ENCODE measurements at places on chromosomes 4 and X. TPM values are rescaled to one million over a fixed set of nuclear protein-coding genes. Genes with fewer than 3 reads are reported as not detected.

Gene RHOXF2B
- not detected for total RNA-seq

Gene CSAG1
- total RNA-seq: not detected

Gene WWC2
- total RNA-seq: 0.20 TPM

Gene MAGED4
- total RNA-seq: 0.49 TPM

Gene CCDC110
- not detected for total RNA-seq

Gene PDZD4
- total RNA-seq: 4.9 TPM

Gene GABRG1
- total RNA-seq: not detected

Gene PDE5A
- total RNA-seq: 4.9 TPM

DNA sequence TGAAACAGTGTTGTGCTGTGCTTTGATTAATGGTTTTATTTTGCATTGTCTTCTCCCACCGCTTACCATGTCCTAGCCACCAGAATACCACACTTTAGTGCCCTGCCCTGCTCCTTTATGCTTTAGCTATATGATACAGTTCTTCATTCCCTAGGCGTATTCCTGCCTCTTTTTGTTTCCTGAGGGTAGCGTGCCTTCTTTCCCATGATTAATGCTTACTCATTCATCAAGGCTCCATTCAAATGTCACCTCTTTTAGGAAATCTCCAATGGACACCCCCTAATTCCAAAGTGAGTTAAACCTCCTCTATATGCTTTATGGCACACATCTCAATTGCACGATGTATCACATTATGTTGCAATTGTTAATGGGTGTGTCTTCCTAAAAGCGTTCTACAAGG, 46.3 kb downstream of the SPANXD start:
- DNase-seq: no peak
- no peaks in the 10 kb centered on the region for H3K4me1 ChIP-seq
- no peak overlapping the region for H3K4me3 ChIP-seq
- H3K27me3 ChIP-seq: no peaks in the 10 kb centered on the region
- no peak overlapping the region for H3K27ac ChIP-seq

DNA sequence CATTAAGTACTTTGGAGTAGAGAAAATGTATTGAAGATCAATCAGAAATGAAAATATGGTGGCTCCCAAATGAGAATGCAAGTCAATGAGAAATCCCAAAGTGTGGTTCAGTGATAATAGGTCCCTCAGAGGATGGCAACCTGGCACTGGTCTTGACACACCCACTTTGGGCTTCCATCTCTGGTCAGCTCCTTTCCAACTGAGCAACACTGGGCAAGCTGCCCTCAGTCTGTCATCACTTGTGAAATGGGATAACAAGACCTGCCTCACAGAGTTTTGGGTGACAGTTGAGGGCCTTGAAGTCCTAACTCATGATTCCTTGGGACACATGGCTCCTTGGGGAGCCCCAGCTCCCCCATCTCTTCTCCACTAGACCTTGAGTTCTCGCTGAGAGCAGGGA, 29.0 kb upstream of the MAMLD1 start:
- no peak overlapping the region for H3K4me3 ChIP-seq
- H3K4me1 ChIP-seq: no peaks in the 10 kb centered on the region
- DNase-seq: no peak
- H3K27ac ChIP-seq: no peak overlapping the region

- H3K4me1 ChIP-seq: no peaks in the 10 kb centered on the region
- no peak for DNase-seq
- H3K4me3 ChIP-seq: no peak overlapping the region
- H3K27me3 ChIP-seq: peaks cover 4% of the 10 kb centered on the region
Measured at GRCh38 chr4:55125763-55126541, 557 bp upstream of the KDR start.

DNA sequence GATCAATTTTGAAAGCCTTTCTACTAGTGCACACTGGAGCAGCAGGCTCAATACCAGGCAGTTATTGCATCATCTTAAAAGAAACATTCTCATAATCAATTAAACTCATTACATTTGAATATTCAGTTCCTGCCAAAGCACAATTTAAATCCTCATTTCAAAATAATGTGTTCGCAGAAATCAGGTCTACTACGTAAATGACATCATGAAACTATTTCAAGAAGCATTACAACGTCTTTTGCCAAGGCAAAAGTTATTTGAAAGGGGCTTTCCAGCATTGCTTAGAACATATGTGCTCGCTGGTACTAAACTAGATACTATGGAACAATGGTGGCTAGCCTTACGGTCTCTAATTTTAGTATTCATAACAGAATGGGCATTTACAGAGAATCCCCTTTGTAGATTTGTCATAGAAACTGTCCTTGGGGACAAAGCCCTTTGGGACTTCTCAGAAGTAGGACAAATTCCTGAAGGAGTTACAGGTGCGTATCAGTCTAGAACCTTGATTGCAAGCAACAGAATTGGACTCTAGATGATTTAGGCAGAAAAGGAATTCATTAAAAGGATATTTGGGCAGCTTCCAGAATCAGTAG, 27.6 kb upstream of the HUWE1 start:
- peak overlapping the region; percentile 90 for H3K27ac ChIP-seq
- peaks cover 55% of the 10 kb centered on the region for H3K4me1 ChIP-seq
- H3K36me3 ChIP-seq: no peaks in the 10 kb centered on the region
- H3K27me3 ChIP-seq: no peaks in the 10 kb centered on the region
- DNase-seq: peak; percentile 65
- H3K4me3 ChIP-seq: peak overlapping the region; percentile 83

DNA sequence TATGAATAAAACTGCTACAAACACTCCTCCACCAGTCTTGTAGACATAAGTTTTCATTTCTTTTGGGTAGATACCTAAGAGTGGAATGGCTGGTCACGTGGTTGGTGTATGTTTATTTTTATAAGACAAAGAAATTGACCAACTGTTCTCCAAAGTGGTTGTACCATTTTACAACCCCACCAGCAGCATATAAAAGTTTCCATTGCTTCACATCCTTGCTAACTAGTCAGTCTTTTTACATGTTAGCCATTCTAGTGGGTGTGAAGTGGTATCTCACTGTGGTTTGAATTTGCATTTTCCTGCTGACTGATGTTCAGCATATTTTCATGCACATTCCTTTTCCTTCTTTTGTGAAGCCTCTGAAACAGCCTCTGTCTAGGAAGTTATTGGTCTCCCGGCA, 76.2 kb upstream of the ADGRG2 start:
- no peaks in the 10 kb centered on the region for H3K36me3 ChIP-seq
- H3K27ac ChIP-seq: no peak overlapping the region
- H3K4me3 ChIP-seq: no peak overlapping the region
- no peaks in the 10 kb centered on the region for H3K4me1 ChIP-seq
- H3K27me3 ChIP-seq: no peaks in the 10 kb centered on the region
- DNase-seq: no peak

DNA sequence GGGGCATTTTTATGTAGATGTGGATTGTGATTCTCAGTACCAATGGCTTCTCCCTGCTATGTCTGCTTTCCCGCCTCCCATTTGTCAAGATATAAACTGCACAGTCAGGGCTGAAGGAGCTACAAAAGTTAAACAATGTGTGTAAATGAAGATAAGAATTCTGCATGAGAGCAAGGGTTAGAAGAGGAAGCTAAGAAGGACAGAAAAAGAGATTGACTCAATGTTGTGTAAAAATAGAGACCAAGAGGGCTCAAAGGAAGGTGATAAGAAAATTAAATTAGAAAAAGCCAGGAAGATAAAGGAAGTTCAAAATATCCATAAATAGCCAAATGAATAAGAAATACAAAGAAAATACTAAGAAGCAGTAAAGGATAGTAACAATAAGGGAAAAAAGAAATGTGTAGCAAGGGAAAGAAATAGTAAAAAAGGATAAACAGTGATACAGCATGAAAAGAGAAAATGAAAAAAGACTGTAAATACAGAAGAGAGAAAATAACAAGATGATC, 82.5 kb downstream of the AMELX start:
- DNase-seq: no peak
- H3K4me1 ChIP-seq: no peaks in the 10 kb centered on the region
- H3K27me3 ChIP-seq: no peaks in the 10 kb centered on the region
- H3K27ac ChIP-seq: no peak overlapping the region
- no peak overlapping the region for H3K4me3 ChIP-seq
- H3K36me3 ChIP-seq: no peaks in the 10 kb centered on the region

GRCh38 chr4:71932941-71933340, 98.9 kb upstream of the NPFFR2 start:
- H3K27ac ChIP-seq: no peak overlapping the region
- no peak for DNase-seq
- H3K4me3 ChIP-seq: no peak overlapping the region

DNA sequence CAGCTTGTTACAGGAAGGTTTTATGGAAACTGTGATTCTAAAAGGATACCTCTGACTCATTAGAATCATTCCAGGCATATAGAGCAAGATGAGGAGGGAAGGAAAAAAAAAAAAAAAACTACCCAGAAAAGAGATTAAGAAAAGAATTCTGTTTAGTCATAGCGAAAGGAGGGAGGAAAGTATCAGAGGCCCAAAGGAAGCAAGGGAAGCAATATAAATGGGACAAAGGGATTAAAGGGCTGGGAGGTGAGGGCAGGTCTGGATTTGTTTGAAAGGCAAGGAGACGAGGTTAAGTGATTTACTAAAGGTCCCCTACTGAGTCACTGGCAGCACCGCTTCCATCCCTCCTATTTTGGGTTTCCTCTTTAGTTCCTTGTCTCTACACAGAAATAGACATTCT, 88.6 kb upstream of the IL1RAPL1 start:
- H3K36me3 ChIP-seq: no peaks in the 10 kb centered on the region
- no peak overlapping the region for H3K27ac ChIP-seq
- H3K4me3 ChIP-seq: no peak overlapping the region
- H3K27me3 ChIP-seq: no peaks in the 10 kb centered on the region

- H3K4me1 ChIP-seq: no peaks in the 10 kb centered on the region
- H3K4me3 ChIP-seq: no peak overlapping the region
- no peak for DNase-seq
- no peaks in the 10 kb centered on the region for H3K27me3 ChIP-seq
Measured at GRCh38 chr4:186283311-186283710, 17.3 kb downstream of the F11 start.

DNA sequence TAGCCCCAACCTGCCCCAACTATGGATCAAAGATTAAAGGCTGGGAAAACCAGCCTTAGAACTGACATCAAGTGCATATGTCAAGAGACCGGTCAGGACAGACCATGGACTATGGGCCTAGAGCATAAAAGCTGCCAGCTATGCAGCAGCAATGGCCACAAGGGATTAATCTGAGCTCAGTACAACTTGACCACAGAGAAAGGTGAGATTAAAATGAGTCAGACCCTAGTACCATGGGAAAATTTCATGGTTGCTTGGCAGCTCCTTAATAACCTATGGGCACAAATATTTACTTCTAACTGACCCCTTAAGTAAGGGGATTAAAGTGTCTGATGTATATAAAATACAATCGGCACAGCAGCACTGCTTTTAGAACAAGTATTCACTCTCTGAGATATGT, 54.4 kb downstream of the CBR4 start:
- H3K36me3 ChIP-seq: no peaks in the 10 kb centered on the region
- no peaks in the 10 kb centered on the region for H3K4me1 ChIP-seq
- DNase-seq: no peak
- H3K27me3 ChIP-seq: no peaks in the 10 kb centered on the region
- no peak overlapping the region for H3K4me3 ChIP-seq

GRCh38 chrX:20244931-20245330, 21.8 kb downstream of the RPS6KA3 start:
- H3K27ac ChIP-seq: no peak overlapping the region
- H3K27me3 ChIP-seq: no peaks in the 10 kb centered on the region
- H3K4me1 ChIP-seq: peaks cover 8% of the 10 kb centered on the region
- DNase-seq: no peak

GRCh38 chr4:104868533-104868932, 278.1 kb upstream of the TET2 start:
- DNase-seq: no peak
- H3K27ac ChIP-seq: no peak overlapping the region
- no peaks in the 10 kb centered on the region for H3K4me1 ChIP-seq
- no peak overlapping the region for H3K4me3 ChIP-seq
- no peaks in the 10 kb centered on the region for H3K36me3 ChIP-seq
- H3K27me3 ChIP-seq: no peaks in the 10 kb centered on the region

- no peak overlapping the region for H3K27ac ChIP-seq
- no peaks in the 10 kb centered on the region for H3K27me3 ChIP-seq
- no peak overlapping the region for H3K4me3 ChIP-seq
- H3K4me1 ChIP-seq: peaks cover 11% of the 10 kb centered on the region
- DNase-seq: no peak
Measured at GRCh38 chrX:63747331-63747730, 37.7 kb downstream of the ARHGEF9 start.

DNA sequence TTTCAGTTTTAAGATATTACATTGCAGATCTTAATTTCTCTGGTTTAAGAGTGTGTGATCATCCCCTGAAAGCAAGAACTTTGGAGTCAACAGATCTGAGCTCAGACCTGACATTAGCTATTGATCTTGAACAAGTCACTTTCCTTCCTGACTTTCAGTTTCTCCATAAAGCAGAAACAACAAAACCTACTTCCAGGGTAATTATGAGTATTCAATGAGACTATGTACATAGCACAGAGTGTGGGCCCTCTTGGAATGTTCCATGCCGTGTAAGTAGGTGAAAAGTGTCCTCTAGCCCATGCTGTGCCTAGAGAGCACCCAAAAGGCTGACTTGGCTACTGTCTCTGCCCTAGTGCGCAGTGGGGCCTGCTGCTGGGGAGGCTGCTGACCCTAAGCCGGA, 188.0 kb upstream of the RPL34 start:
- H3K27me3 ChIP-seq: peaks cover 2% of the 10 kb centered on the region
- H3K4me3 ChIP-seq: no peak overlapping the region

- H3K27me3 ChIP-seq: no peaks in the 10 kb centered on the region
- no peak overlapping the region for H3K4me3 ChIP-seq
- H3K4me1 ChIP-seq: no peaks in the 10 kb centered on the region
- no peak overlapping the region for H3K27ac ChIP-seq
- DNase-seq: no peak
Measured at GRCh38 chrX:116317409-116317808, 119.0 kb upstream of the SLC6A14 start.

DNA sequence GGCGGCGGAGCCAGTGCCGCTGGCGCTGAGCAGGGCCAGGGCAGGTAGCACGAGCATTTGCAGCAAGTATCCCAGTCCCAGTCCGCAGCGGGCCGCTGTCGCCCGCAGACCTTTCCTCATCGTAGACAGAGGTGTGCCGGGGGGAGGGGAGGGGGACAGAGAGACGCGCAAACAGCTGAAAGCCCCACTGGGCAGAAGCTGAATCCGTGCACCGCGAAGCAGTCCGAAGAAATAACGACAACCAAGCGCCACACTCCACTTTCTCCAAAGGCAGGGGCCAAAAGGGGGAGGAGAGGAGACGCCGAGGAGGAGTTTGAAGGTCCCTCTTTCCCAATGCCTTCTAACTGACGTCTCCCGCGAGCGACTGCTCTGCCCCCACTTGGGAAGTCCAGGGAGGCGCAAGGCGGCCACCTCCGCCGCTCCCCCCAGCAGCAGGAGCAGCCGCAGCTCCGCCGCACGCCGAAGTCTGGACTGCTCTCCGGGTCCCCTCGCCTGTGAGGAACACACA, at the start of gene UNC5C:
TSS of gene UNC5C (minus strand) at position 236 of the 508 bp plus-strand sequence.
- peaks cover 7% of the 10 kb centered on the region for H3K27me3 ChIP-seq
- H3K4me3 ChIP-seq: peak within 1 kb of the TSS; percentile 32
- H3K27ac ChIP-seq: no peak within 1 kb of the TSS
- H3K4me1 ChIP-seq: peaks cover 16% of the 10 kb centered on the region

DNA sequence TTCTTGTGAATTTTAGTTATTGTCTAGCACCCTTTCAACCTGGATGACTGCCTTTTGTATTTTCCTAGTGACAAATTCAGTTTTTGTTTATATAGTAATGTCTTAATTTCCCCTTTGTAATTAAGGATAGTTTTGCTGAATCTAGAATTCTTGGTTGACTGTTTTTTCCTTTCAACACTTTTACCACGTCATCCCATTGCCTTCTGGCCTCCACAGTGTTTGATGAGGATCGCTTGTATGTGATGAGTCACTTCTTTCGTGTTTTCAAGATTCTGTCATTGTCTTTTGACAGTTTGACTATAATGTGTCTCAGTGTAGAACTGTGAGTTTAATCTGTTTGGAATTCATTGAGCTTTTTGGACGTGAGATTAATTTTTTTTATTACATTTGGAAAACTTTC, 30.1 kb downstream of the KDM6A start:
- no peak for DNase-seq
- peaks cover 35% of the 10 kb centered on the region for H3K4me1 ChIP-seq
- no peak overlapping the region for H3K27ac ChIP-seq
- no peaks in the 10 kb centered on the region for H3K27me3 ChIP-seq
- no peak overlapping the region for H3K4me3 ChIP-seq

All from CD4-positive, CD25-positive, alpha-beta regulatory T cell (primary cell).